ENCODE measurements at places on chromosomes 11 and 22.

DNA sequence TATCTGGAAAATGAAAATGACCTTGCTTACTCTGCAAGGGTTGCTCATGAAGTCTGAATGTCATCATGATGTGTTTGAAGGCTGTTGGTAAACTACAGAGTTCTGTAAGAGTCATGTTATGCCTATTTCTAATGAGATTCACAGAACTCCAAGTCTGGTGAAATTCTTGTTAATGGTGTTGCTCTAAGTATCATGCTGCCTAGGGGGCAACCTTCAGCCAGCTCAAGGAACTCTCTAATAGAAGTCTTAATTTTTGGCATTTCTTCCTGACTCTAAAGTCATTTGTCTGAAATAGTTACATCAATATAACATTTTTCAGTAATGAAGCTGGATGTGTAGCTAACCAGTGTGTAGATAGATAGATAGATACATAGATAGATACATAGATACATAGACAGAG is 302.8 kb downstream of the FAT3 start:
- DNase-seq = no peak

- no peak for DNase-seq
Measured at GRCh38 chr11:74729397-74729796, 1.8 kb downstream of the CHRDL2 start.

DNA sequence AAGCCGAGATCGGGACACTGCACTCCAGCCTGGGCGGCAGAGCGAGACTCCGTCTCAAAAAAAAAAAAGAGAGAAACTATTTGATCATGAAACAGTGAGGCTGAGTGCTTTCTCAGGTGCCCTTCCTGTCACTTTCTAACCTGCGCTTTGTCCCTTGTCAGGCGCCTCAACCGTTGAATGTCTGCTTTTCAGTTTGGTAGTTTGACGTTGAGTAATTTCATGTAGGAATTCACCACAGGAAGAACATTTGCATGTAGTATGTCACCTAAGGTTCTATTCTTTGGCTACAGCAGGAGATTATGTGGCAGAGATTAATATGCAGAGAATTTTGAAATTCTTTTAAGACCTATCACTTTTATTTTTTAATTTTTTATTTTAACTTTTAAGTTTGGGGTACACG is 57.2 kb downstream of the PPFIA1 start:
- no peak for DNase-seq

DNA sequence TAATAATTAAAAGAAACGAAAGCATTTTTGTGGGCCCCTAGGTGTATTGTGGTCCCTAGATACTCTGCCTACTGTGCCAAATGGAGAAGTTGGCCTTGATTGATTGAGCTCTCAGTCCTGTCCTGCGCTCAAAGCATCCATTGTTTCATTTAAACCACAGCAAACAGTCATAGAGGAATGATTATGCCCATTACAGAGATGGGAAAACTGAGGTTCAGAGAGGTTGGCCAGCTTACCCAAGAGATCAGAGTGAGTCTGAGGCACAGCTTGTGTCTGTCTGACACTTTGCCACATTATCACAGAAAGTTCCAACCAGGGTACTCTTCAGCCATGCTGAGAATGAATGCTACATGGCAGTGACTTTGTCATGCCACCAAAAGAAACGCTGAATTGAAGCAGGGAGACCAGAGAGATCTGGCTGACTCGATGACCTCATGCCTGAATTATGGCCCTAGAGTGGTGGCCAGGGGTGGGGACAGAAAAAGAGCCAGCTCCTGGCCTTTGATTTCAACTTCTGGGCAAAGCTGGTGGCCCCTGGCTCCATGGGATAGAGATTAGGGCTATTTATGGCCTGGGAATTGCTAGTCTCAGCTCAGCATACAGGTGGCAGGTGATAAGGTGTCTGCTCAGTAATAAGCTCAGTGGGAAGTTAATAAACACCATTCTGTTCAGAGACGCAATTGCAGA is 180.5 kb downstream of the MIAT start:
- DNase-seq = no peak

GRCh38 chr22:36425977-36426523 is 38.3 kb upstream of the MYH9 start:
- no peak for DNase-seq

GRCh38 chr11:117855912-117856651 is 20.4 kb downstream of the FXYD6 start:
- no peak for DNase-seq

GRCh38 chr22:19745155-19746101 is 15.2 kb upstream of the TBX1 start:
- DNase-seq = no peak

DNA sequence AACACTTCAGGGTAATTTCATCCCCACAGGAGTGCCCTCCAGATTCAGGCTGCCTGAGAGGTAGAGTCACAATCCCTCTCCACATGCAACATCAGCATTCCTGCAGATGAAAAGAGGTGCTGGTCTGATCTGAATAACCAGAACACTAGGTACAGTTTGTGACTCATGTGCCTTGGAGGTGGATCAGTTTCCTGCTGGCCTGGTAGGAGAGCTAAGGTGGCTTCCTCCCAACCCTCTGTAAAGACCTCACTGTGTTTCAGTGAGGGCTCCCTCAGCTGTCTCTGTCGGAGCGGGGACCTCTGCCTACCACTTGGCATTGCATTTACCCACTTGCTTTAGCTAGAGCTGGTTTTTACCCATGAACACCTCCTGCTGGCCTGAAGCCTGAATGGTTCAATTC is 7.6 kb downstream of the OR9G1 start:
- no peak for DNase-seq

DNA sequence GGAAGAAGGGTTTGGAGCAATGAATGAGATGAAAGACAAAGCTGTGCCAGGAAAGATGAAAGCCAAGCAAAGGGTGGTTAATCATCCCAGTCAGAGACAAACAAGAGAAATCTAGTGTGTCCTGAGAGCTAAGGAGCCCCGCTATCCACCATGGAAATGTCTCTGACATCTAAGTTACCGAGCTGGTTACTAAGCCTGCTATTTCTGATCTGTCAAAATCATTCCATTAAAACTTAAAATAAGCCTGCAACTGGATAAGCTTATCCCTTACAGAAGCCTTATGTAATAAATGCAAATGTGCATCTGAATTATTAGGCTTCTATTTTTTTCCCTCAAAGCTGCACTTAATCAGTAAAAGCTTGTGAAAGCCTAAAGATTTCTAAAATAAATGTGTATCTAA is 22.1 kb upstream of the SESN3 start:
- DNase-seq = no peak

DNA sequence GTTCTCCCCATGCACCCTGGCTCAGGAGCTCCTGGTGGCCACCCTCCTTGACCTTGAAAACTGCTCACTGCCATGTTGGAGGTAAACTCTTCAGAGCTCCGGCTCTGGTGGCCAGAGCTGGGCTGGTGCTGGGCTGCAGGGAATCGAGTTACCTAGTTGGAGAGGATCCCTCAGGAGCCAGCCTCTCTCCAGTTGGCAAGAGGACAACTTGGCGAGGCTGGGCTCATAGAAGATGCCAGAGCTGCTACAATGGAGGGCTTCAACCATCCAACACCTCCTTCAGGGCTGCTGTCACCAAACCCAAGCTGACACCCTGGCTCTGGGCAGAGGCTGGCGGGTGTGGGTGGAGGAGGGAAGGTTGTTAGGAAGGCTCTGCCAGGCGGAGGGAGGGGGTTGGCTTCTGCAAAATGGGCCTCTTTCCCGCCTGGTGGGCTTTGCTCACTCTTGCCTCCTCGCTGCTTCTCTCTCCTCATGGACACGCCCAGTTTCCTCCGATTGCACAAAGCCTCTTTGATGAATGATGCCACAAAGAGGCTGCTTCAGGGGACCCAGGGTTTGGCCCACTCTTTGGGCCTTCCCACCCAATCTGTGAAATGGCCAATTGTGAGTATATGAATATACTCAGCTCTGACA is 53.1 kb downstream of the THAP12 start:
- DNase-seq = no peak

GRCh38 chr11:6397156-6397555 is 6.9 kb downstream of the SMPD1 start:
- no peak for DNase-seq

DNA sequence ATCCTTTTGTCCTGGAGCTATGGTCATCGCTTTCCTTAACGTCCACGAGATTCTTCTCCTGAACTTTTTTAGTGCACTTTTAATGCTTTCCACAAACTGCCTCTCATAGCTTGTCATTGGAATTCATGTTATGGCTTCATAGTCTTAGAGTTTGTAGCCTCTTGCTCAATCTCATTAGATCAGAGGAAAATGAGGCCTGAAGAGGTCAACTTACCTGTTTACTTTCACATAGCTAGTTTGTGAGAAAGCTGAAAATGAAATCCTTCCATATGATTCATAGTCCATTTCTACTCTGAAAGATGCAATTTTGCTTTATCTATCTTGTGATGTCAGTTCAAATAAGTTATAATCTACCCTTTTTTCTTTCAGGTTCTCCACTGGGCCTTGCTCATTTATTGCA is 1747.2 kb upstream of the RAG2 start:
- no peak for DNase-seq

- no peak for DNase-seq
Measured at GRCh38 chr22:23566705-23567475, 13.2 kb downstream of the IGLL1 start.

- DNase-seq = no peak
Measured at GRCh38 chr11:35045236-35045820, 93.6 kb upstream of the CD44 start.

- no peak for DNase-seq
Measured at GRCh38 chr11:130212431-130212961, 52.9 kb downstream of the ST14 start.

GRCh38 chr11:111530091-111530490 is 10.4 kb upstream of the LAYN start:
- no peak for DNase-seq

DNA sequence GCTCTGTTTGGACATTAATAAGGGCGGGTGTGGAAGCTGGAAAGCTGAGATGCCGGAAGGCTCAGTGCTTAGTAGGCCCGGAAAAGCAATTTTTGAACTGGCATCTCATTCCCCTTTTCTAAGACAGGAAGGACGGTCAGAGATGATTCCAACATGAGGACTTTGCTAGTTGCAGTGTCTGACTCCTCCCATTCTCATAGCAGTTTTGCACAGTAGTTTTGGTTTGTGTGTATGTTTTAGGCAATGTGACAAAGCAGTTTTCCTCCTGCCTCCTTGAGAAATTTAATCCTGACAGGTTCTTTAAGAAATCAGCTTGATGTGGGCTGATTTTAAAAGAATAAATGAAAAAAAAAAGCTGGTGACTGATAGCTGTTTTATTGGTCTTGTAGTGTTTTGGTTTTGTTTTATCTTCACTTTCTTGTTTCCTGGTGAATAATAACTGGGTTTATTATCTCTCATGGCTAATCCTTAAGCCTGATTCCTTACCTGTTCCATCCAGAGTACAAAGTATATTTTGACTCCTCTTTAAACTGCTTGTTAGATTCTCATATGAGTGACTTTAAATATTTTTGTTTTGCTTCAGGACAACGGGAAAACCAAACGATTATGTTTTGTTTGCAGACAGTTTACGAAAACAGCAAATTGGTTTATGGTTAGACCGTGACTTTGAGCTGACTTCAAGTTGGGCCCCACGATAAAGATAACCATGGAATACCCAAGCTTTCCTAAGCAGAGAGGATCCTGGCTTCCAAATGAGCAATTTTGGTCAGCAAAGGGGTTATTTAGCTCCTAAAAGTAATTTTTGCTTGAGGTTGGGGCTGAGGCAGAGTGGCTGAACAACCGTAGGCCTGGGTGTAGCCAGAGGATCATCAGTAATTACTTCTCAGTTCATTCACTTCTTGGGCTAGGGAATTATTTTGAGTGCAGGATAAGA is 3.4 kb downstream of the PTPRJ start:
- DNase-seq = no peak

- DNase-seq = no peak
Measured at GRCh38 chr11:72598906-72599305, 75.3 kb downstream of the PDE2A start.

GRCh38 chr11:95499516-95500135 is 268.6 kb upstream of the SESN3 start:
- no peak for DNase-seq

DNA sequence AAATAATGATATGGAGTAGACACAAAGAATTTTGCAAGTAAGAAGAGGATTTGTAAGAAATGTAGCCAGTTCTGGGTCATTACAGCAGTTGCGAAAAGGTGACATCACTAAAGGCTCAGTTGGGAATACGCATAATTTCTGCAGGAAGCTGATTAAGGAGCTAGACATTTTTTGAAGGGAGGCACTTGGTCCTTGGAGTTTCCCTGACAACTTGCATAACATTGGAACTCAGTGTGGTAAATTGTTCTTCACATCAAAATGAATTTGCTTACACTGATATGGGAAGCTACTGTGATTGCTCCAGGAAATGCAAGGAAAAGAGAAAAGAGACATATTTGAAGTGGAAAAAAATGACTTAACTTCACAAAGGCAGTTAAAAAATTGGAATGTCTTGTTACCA is 626.1 kb downstream of the NELL1 start:
- DNase-seq = no peak

DNA sequence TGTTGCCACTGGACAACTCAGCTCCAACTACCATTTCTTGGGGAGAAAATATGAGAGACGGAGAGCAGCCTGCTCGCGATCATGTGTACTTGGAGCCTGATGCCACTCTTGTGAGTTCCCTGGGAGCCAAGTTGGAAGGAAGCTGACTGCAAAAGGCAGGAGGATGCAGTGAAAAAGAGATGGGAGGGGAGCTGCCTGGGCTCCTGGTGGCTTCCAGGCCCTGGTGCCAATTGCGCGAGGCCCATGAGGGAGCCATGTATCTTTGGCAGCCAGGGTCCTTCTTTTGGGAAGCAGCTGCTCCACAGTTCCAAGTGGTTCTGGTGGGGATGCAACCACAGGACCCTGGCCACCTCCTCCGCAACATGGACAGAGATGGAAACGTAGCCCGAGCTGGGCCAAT is 11.1 kb downstream of the C11orf91 start:
- DNase-seq = no peak

DNA sequence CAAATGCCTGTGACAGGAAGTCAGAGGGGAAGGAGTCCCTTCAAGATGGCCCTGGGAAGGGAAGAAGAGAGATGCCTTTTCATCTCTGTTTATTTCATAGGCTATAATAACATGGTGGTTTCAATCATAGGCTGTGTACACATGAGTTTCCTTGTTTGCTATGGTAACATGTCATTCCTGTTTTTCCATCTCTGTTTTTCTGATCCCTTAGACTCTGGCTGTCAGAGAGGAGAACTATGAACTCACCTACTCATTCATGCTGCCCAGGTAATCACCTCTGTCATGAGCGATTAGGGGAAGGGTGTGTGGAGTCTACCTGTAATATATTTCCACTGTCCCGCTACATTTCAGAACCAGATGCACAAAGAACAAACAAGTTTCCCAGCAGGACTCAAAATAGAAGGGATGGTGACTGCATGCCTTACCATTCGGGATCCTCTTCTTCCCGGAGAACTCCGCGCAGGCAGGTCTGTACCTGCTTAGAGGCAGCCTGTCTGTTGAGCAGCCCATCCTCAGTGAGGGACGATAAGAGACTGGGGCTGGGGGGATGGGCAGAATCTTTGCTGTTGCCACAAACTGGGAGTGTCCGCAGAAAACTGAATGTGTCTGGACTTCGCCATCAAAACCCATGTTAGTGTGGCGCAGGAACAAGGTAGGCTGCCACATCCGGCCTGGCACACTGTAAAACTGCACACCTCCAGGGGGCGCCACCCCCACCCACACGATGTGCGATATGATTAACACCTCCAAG is 7.1 kb upstream of the PEX26 start:
- DNase-seq = no peak

All from nucleus accumbens (tissue), 56 donors.